ENCODE measurements at places on chromosomes 5 and 9.

- no peak for DNase-seq
Measured at GRCh38 chr5:76556511-76557221, 66.5 kb downstream of the F2RL2 start.

DNA sequence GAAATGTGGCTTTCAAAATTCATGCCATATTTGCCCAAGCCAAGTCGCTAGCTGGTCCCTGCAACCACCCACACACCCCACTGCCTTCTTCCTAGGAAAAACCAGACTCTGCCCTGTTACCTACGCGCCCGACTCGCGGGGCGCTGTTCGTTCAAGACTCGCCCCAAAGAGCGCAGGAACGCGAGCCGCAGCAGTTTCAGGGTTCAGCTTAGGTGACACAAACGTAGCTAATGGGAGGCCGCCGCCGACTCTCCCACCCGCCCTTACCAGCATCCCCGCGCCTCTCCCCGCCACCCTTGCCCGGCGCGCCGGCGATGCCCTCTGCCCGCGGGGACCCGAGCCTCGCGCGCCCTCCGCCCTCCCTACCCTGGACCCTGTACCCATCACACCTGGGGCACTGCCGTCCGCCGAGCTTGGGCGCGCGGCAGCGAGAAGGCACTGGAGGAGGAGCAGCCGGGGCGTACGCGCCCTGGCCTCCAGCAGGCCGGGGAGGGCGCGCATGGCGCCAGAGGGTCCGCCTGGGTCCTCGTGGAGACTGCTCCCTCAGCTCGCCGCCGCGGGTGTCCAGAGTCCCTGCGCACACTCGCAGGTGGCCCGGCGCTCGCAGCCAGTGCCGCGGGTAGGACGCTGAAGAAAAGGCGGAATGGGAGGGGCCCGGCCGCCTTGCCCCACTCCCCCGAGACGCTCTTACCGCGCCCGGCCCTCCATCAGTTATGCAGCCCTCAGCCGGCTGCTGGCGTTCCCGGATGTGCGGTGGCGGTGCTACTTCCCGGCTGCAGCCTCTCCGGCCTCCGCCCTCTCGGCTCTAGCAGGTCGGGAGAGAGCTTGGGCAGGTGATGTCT lies at the start of gene EMB:
TSS of gene EMB (minus strand) at position 638 of the 842 bp plus-strand sequence. CDS start at position 501, 137 bp downstream.
- peak; percentile 10 for DNase-seq

- DNase-seq = no peak
Measured at GRCh38 chr5:93723681-93724080, 17.7 kb downstream of the POU5F2 start.

GRCh38 chr5:137651022-137651421 lies 84.9 kb downstream of the KLHL3 start:
- DNase-seq = no peak

GRCh38 chr9:92592946-92593861 lies 57.4 kb upstream of the ECM2 start:
- DNase-seq = no peak

DNA sequence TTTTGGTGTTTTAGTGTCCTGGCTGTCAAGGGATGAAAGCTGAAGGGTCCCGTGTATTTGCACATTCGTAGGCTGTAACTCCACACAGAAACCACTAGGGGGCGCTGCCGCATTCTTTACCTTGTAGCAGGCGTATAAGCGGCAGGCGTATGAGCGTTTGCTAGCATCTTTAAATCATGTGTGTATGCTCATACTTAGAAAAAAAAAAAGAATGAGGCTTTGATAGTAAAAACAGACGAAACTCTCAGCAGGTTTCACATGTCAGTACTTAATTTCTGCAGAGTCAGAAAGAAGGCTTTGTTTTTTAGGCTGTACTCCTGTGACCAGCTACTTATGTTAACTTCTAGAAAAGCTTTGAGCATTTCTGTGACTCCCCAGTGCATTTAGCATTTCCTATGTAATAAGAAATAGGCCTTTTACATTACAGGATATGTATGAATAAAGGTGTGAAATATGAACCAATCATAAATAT lies 218.8 kb upstream of the ADAMTSL1 start:
- DNase-seq = peak; percentile 41

GRCh38 chr5:43589310-43589709 lies 13.7 kb upstream of the NNT start:
- DNase-seq = no peak

DNA sequence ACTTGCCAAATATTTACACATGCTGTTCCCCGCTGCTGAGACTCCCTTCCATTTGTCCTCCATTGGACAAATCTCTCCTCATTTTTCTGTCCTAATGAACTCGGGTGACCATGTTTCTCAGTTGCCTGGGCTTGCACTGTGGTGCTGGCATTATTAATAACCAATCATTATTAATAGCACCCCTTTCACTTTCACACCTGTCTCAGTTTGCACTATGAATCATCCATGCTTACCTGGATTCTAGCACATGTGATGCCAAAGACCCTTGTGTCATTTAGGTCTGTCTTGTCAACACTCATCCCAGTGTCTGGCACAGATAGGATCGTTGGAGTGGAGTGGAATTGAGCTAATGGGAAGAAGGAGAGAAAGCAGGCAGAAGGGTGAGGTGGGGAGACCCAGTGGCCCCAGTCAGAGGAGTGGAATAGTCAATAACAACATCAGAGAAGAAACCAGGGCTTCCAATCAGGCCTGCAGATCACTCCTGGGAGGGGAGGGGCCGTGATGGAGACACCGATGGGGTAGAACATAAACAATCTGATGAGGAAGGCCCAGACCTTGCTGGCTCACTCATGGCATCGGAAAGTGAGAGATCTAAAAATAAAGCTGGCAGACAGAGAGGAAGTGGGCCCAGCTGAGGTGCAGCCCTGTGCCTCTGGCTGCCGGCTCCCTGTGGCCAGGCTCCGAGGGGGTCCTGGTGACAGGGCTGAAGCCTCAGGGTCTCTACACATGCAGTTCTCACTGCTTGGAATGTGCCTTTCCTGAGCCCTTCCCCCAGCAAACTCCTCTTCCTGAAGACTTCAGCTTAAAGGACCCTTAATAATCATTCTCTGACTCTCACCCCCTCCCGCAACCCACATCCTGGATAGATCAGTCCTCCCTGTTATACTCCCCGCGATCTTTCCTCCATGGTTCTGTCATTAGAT lies 33.5 kb upstream of the CRB2 start:
- DNase-seq = no peak

DNA sequence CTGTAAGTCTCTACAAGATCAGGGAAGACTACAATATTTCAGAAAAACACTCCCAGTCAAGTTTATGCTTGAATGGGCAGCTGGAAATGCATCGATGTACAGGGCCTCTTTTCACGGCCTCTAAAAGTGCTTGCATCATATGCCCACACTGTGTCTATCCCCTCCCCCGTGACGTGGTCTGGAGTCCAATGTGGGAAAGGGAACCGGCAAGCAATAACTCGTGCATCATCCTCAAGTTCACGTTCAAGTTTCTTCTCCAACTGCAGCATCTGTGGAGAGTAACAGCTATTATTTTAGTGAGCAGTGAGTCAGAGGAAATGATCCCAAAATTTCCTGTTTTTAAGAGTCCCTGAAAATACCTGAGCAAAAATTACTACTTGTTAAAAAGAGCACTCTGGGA lies 22.3 kb downstream of the ATPSCKMT start:
- DNase-seq = no peak

DNA sequence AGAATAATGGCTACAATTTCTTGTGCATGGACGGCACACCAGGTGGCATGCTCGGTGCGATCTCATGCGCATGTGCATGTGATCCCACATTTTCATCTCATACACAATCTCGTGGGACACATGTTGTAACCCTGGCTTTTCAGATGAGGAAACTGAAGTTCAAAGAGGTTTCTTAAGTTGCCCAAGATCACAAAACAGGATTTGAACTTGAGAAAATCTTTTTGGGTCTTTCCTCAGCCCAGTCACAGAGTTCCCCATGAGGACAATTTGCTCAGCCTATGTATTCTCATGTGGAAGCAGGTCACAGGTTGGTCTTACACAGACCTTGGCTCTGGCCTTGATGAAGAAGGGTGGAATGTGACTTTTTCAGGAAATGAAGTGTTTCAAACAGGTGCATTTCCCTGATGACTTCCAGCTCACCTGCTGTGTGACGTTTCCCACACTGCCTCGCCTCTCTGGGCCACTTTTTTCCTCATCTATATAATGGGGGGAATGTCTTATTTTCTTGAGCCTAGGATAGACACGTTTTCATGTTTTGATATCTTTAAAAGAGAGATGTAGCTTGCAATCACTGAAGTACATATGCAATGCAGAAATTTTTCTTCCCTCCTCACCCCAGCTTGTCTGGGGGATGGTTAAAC lies 7.1 kb upstream of the ORM1 start:
- DNase-seq = no peak

GRCh38 chr5:116305899-116306298 lies 221.1 kb downstream of the COMMD10 start:
- no peak for DNase-seq

GRCh38 chr5:76074487-76075065 lies 8.6 kb upstream of the SV2C start:
- no peak for DNase-seq

GRCh38 chr9:97710356-97711222 lies 13.4 kb upstream of the XPA start:
- peak; percentile 55 for DNase-seq

DNA sequence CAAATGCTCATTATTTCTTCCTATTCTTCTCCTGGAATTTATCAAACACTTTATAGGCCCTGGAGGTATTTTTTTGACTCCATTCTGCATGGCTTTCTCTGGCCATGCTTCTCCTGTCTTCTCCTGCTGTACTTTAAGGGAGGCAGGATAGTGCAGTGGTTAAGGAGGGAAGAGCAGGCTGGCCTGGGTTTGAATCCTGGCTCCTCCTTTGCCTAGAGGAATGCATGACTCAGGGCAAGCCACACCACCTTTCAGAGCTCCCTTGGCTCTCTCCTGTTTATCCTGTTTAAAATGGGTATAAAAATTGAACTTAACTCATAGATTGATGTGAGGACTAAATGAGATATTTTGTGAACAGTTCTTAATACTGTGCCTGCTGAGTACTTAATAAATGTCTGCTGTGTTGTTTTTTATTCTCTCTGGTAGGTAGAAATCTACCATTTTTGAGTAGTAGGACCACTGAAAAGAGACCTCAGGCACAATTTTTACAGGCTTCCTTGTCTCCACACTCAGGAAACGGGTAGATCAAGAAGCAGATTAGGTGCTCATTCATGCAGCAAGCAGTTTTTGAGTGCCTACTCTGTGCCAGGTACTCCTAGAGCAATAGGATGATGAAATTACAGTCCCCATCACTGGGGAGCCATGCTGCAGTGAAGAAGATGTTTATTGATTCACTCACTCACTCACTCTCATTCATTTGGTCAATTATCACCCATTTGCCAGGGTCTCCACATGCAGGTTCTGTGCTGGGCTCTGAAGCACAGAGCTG lies 32.7 kb upstream of the ARAP3 start:
- no peak for DNase-seq

GRCh38 chr5:122352331-122352730 lies 40.3 kb downstream of the SNCAIP start:
- no peak for DNase-seq

GRCh38 chr5:151541571-151541970 lies 49.6 kb downstream of the FAT2 start:
- DNase-seq = no peak

DNA sequence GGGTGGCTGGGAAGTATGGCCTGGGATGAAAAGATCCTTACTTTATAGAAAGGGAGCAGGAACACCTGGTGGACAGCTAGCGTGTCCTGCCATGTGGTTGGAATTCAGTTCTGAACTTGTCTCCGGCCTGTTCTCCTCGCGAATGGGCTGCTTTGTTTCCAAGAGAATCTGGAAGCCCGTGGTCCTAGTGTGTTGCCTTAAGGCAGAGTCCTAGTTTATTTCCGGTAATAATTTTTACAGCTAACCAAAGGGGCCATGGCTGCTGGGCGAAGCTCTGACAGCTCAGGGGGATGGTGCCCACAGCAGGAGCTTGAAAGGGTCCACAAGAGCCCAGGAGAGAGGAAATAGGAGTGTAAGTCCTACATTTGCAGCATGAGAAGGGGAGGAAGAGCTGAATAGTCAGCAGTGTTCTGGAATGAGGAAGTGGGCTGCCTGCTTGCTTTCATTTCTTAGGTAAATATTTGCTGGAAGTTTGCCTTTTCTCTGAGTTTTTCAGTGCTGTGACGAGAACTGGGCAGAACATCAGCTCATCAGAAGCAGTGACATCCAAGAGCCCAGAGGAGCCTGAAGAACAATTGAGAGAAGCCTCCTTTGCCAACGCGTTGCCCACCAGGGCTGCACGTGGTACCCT lies 13.1 kb upstream of the IGFBPL1 start:
- DNase-seq = no peak

DNA sequence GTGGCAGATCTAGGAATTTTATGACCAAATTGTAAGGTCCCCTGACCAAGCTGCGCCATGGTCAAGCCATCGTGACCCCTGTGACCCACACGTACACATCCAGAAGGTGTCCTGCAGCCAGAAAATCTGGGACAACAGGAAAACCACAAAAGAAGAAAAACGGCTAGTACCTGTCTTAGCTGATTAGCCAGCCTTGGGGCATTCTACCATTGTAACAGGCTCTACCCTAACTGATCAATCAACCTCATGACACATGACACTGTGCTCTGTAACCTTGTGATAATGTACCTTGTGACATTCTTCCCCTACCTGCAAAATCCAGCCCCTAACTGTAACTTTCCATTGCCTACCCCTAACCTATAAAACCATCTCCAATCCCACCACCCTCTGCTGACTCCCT lies 43.6 kb downstream of the SPTLC1 start:
- no peak for DNase-seq

DNA sequence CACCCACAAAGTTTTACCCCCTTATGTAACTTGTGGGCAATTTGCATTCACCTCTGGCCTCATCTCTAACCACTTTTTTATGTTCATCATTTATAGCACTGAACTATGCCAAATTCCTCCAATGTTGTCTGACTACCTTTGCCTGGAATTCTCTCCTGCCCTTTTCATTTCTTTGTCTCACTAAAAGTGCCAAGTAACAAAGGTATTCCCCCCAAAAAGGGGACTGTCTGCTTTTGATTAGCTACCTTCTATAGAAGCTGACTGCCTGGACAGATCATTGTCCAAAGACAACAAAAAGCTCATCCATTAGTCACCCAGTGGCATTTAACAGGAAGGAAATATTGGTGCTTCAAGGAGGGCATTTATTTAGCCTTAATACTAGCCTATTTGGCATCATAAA lies 189.9 kb upstream of the VCAN start:
- DNase-seq = no peak

GRCh38 chr9:103707181-103707580 lies 386.9 kb upstream of the SMC2 start:
- DNase-seq = no peak

GRCh38 chr9:36204906-36205547 lies 14.3 kb downstream of the CLTA start:
- DNase-seq = no peak

- DNase-seq = peak; percentile 64
Measured at GRCh38 chr9:71446106-71446472, 322.2 kb downstream of the CEMIP2 start.

- DNase-seq = no peak
Measured at GRCh38 chr9:88684046-88684445, 149.1 kb downstream of the NXNL2 start.

GRCh38 chr5:172097356-172097755 lies 90.7 kb downstream of the STK10 start:
- DNase-seq = no peak

DNA sequence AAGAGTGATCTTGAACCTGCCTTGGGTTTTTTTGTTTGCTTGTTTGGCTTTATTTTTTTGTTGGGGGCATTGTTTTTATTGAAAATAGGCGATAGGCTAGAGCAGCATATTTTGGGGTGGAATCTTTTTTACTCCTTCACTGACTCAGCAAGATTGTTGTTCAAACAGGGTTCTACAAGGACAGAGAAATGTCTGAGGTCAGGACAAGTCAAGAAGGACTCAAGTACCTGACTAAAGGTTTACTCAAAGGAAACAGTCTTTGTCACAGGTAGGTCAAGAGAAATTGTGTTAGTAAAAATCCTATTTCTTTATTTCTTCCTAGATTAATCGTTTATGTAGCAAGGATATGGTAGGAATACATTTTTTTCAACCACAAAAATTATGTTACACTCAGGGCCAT lies 1564.0 kb upstream of the CDH9 start:
- no peak for DNase-seq
